Bronchial smooth muscle cell (primary cell): ENCODE measurements at places on chromosomes 1 and 21. TPM values are rescaled to one million over a fixed set of nuclear protein-coding genes. Genes with fewer than 3 reads are reported as not detected.

The SUSD4 gene
- under 0.01 TPM in 1 of 2 replicates, not detected in the other for total RNA-seq

The CDC20 gene
- 1.2 and 8.7 TPM in 2 replicates for total RNA-seq

The RIIAD1 gene
- not detected in 2 replicates for total RNA-seq

The RIMKLA gene
- under 0.01 TPM in 1 of 2 replicates, not detected in the other for total RNA-seq

The TNFRSF4 gene
- under 0.01 TPM in 1 of 2 replicates, not detected in the other for total RNA-seq

The ERG gene
- under 0.01 TPM in 2 replicates for total RNA-seq

The C1orf122 gene
- total RNA-seq: 6.5 and 18.4 TPM in 2 replicates

The OR2L5 gene
- total RNA-seq: under 0.01 TPM in 1 of 2 replicates, not detected in the other

The GABRD gene
- total RNA-seq: not detected in 2 replicates

The DNALI1 gene
- total RNA-seq: 4.9 and 9.8 TPM in 2 replicates

The RIPPLY3 gene
- not detected in 2 replicates for total RNA-seq

The AADACL4 gene
- 0.09 TPM in 1 of 2 replicates, not detected in the other for total RNA-seq

The ZMYND12 gene
- total RNA-seq: 1.4 and 2.2 TPM in 2 replicates

The CDK18 gene
- total RNA-seq: 0.09 and 0.16 TPM in 2 replicates

The GUCA2B gene
- total RNA-seq: not detected in 2 replicates

The VSIG8 gene
- under 0.01 TPM in 2 replicates for total RNA-seq

The FGR gene
- 0.09 and 0.16 TPM in 2 replicates for total RNA-seq

The GJC2 gene
- 4.7 and 10.1 TPM in 2 replicates for total RNA-seq

The AIRE gene
- total RNA-seq: not detected in 2 replicates

The PTGS2 gene
- 2.2 and 4.1 TPM in 2 replicates for total RNA-seq

The FAM72B gene
- total RNA-seq: 1.3 and 1.7 TPM in 2 replicates

The GPR137B gene
- total RNA-seq: 9.6 and 15.2 TPM in 2 replicates

The TNFRSF1B gene
- 3.3 and 9.2 TPM in 2 replicates for total RNA-seq
